ENCODE measurements at places on chromosomes 4 and X.

DNA sequence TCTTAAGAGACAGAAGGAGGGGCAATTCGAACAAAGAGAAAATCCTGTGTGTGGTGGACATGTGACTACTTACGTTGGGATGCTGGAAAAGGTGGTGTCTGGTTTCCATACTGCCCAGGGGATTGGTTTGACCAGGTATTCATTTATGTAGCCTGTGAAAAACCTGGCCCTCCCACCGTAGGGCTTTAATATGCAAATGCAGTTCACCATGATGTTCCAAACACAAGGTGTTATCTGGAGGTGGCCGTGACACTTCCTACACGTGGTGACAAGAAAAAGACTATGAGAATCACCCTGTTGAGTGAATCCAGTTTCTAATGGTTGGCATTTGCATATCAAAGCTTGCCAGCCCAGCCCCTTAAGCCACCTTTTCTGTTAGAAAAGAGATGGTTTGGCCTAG is 27.9 kb downstream of the UGT2B4 start:
- no peak for DNase-seq

GRCh38 chr4:121950212-121950679 is 1.6 kb downstream of the TRPC3 start:
- DNase-seq: peak; percentile 13

DNA sequence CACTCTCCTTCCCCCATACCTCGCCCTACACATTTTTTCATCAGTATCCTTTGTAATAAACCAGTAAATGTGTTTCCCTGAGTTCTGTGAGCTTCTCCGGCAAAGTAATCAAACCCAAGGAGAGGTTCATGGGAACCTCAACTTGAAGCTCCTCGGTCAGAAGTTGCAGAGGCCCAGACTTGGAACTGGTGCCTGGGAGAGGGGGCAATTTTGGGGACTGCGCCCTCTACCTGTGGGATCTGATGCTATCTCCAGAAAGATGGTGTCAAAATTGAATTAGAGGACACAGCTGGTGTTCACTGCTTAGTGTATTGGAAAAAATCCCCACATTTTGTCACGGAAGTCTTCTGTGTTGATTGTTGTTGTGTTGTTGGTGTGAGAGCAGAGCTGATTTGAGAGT is 70.6 kb downstream of the ATP11C start:
- DNase-seq: no peak

- no peak for DNase-seq
These were observed 24.6 kb upstream of the CD99 start for GRCh38 chrX:2666491-2666890.

DNA sequence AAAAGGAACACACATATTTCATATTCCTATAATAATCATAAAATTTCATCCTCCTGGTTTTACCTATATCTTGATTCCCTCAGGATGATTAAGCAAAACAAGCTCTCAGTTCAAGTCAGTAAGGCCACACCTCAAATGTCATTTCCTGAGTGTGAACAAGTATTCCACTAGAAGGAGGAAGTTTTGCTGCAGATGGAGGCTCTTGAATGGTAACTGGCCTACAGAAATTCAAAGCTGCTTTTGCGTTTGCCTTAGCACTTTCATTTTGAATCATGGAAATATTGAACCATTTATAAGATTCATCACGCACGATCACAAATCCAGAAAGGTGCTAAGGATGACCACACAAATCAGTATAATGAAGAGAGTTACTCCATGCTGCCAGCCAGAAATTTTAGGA is 254.4 kb upstream of the CXXC4 start:
- DNase-seq: no peak

GRCh38 chr4:123248085-123248659 is 148.4 kb upstream of the SPRY1 start:
- peak; percentile 42 for DNase-seq

- peak; percentile 14 for DNase-seq
These were observed 26.1 kb downstream of the RBM46 start for GRCh38 chr4:154807042-154807630.

GRCh38 chr4:142243255-142243654 is 602.8 kb downstream of the INPP4B start:
- no peak for DNase-seq

- DNase-seq: no peak
These were observed 3.9 kb upstream of the PLA2G12A start for GRCh38 chr4:109733728-109734127.

DNA sequence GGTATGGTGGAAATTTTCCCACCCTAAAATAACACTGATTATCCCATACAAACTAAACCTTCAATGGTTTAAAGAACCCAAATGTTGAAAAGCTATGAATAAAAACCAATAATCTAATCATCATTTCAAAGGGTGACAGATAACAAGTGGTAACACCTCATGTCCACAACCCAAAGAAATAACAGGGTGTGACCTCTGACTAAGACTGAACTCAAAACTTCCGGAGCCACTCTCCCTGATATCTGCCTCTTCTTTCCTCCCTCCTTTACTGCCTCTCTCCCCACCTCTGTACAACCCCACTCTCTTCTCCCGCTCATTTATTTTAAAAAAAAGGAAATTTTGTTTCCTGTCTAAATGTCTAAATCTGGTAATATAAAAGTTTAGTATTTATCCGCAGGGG is 11.5 kb downstream of the FBXW7 start:
- no peak for DNase-seq

- DNase-seq: no peak
These were observed 92.5 kb upstream of the PAGE3 start for GRCh38 chrX:55357236-55357635.

- DNase-seq: peak; percentile 21
These were observed 88.2 kb upstream of the TNIP3 start for GRCh38 chr4:121252224-121252806.

DNA sequence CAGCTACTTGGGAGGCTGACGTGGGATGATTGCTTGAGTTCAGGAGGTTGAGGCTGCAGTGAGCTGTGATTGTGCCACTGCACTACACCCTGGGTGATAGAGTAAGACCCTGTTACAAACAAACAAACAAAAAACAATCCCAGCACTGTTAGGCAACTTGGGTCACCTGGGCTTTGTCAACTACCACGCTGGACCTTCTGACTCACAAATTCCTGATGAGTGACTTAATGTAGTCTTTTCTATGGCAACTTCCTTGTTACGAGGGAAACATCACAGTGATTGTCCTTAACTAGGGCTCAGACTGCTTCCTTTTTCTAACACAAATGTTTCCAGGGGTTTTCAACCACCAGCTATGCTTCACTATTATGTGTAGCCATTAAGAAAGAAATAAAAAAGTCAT is 128.8 kb upstream of the GPC4 start:
- peak; percentile 24 for DNase-seq

GRCh38 chr4:71974681-71975080 is 57.1 kb upstream of the NPFFR2 start:
- peak; percentile 8 for DNase-seq

DNA sequence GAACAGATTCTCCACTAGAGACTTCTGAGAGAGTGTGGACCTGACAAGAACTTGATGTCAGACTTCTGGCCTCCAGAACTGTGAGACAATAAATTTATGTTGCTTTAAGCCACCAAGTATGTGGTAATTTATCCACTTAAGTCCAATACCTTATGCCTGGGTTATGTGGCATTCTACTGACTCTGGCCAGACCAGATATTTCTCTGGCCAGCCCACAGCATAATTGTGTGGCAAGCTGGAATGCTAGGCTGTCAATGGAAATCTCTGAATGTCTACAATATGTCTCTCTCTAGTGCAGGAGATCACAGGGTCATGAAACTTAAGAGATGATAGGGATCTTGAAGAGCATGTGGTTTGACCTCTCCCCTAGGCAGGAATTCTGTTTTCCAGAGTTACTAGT is 251.0 kb downstream of the ZNF674 start:
- peak; percentile 52 for DNase-seq

DNA sequence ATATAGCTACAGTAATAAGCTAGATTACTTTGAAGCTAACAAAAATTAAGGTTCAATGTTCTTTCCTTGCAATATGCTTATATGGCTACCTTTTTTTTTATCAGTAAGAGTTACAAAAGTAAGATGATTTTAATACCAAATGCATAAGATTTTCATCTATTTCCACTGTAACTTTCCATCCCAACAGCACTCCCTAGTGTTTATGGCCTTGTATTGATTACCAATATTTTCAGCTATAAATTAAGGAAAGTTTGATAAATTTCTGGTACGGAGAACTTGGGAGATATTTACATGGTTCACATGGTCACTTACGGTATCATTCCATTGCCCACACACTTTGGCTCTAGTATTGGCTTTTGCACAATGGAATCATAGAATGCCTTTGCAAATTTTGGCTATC is 448.9 kb upstream of the PABPC4L start:
- no peak for DNase-seq

DNA sequence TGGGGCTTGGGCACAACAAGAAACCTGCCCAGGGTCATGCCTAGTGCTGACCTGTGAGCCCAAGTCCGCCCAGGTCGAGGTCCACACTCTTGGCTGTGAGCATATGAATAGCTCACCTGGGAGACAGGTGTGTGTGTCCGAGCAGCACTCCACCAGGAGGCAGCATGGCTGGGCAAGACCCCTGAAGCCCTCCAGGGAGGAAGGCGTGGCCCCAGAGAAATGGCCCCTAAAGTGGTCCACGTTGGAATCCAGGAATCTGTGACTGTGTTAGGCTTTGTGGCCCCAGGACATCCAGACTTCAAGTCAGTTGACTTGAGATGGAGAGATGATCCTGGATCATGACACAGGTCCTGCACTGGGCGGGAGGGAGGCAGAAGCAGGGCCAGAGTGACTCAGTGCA is 138.8 kb downstream of the CPZ start:
- DNase-seq: no peak

DNA sequence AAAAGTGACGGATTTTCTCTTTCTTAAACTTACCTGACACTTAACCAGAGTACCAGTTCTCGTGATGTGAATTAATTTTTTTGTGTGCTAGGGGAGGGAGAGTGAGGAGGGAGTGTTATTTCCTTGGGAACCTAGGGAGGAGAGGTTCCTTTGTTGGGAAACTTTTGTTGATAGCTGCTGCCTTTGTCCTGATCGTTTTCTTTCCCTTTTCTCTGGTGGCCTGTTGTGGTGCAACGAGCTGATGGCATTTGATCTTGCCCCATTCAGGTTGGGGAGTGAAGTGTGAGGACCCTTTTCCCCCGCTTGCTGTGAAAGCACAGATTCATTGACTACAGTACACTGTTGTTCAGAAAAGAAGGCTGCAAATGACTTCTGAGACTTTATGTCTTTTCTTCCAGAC is 59.8 kb downstream of the SLC9A6 start:
- DNase-seq: no peak

GRCh38 chr4:185830263-185830994 is 18.4 kb upstream of the SORBS2 start:
- DNase-seq: no peak

DNA sequence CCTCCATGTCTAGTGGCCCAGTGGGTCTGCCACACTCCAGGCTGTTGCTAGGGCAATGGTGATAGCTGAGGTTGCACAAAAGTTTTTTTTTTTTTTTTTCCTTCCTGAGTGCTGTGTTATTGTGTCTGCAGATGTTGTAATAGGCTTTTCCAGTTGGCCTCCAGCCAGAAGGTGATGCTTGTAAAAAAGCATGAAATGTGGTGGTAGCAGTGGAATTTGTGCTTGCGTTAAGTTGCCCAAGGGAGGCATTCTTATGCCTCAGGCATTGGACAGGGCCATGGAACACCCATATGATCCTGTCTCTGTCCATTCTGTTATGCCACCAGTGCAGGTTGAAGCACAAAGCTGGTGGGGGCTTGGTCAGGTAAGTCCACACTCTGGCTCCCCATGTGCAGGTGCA is 660.5 kb upstream of the SPANXN1 start:
- peak; percentile 27 for DNase-seq

DNA sequence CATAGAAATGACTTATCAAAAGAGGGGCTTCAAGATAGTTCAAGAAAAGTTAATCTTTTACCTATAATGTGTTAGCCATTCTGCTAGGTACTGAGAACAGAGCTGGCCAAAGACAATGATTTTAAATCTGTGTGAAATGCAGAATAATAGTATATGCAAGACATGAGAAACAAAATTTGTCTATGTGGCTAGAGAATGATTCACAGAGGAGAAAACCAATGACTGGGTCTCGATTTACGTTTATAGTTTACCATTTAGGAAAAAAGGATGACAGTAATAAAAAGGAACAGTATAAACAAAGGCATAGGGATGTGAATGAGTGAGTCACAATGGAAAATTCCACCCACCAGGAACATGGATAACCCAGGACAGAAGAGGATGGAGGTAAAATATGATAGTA is 31.9 kb downstream of the NPFFR2 start:
- no peak for DNase-seq

- no peak for DNase-seq
These were observed 23.4 kb downstream of the ELF2 start for GRCh38 chr4:139153411-139154133.

DNA sequence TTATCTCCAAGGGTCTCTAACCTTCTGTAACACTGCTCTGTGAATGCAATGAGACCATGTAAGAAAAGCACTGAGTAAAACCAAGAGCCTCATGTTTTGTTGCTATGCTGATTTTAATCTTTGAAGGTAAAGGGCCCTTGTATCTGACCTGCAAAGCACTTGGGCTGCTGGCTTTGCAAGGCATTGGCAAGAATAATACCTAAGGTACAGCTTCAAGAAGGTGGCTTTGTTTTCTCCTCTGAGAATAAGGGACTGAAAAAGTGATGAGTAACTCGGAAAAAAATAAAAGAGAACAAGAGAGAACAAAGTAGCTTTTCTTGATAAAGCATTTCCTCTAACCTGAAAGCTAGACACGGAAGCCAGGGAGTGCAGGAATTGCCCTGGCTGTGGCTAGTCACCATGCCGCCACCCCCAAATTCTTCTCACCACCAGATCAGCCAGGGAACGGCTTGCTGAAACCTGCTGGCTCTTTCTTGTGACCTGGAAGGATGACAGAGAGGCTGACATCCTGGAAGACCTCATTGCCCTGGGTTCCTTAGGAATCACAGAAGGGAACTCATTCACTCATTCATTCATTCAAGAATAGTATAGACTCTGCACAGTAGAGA is 41.8 kb upstream of the HS3ST1 start:
- no peak for DNase-seq

GRCh38 chrX:135484641-135485289 is 35.7 kb upstream of the INTS6L start:
- peak; percentile 31 for DNase-seq

DNA sequence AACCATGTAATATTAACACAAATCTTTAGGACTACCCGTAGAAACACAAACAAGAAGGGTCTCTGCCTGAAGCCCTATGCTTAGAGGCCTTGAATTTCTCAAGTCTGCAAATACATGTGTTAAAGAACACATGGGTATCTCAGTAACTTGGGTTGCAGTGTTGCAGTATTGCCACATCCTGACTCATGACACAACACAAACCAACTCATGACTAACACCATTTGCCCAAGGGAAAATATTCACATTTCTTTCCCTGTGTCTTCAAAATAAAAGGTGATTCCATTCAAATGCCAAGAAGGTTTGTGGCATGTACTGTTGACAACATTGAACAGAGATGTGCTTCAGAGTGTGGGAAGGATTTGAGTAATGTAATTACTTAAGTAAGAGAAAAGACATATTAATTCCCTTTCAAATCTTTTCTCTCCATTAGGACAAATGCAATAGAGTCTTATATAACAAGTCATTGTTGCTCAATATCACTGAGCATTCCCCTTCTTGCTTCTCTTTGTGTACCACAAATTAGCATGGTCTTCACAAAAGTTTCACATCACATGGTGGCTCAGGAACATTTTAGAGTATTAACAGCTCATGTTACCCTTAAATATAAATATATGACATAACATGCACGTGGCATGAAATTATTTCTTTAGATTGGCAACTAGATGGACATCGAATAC is 487.1 kb downstream of the STPG2 start:
- DNase-seq: no peak

All from AG09309 (cell line).